Hippocampal formation (tissue), 2 donors: ENCODE measurements at places on chromosomes 2 and 18.

DNA sequence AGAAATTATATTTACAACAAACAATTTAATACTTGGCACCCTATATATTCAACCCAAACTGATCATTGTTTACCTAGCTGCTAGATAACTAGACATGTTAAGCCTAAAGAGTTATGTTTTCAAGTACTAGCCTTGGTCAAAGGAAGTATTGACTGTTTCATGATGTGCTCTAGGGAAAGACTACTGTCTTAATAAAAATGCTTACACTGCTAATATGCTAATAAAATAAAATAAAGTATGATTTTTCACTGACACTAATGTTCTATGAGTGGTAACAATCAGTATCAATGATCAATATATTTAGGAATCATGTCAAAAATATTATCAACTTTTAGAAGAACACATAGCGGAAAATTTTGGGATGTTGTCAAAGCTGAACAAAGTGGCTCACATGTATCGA is 225.5 kb downstream of the OSR1 start:
- DNase-seq, result no peak

GRCh38 chr2:168650139-168650538 is 152.3 kb upstream of the NOSTRIN start:
- DNase-seq, result no peak

GRCh38 chr2:100228967-100229366 is 86.6 kb upstream of the AFF3 start:
- DNase-seq, result no peak

- DNase-seq, result no peak
These were observed 93.0 kb upstream of the ID2 start for GRCh38 chr2:8588831-8589191.

- no peak for DNase-seq
These were observed 145.4 kb upstream of the SPOPL start for GRCh38 chr2:138356178-138356577.

GRCh38 chr2:195677884-195678283 is 20.9 kb downstream of the SLC39A10 start:
- DNase-seq, result no peak
